COR-L47 (cell line): ENCODE measurements at places on chromosomes 5 and 9.

DNA sequence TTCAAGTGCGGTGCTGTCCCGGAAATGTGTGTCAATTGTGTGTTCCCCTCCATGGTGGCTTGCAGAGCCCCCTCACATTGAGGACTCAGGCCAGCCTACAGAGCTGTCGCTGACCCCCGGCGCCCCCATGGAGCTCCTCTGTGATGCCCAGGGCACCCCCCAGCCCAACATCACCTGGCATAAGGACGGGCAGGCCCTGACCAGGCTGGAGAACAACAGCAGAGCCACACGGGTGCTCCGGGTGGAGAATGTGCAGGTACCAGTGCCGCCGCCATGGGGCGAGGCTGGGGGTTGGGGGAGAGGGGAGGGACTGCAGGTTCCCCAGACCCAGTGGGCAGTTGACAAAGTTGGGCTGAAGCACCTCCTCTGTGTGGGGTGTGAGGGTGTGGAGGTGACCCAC, 50.4 kb upstream of the ASS1 start:
- DNase-seq: no peak

GRCh38 chr5:117475919-117476318, 901.3 kb upstream of the SEMA6A start:
- no peak for DNase-seq

DNA sequence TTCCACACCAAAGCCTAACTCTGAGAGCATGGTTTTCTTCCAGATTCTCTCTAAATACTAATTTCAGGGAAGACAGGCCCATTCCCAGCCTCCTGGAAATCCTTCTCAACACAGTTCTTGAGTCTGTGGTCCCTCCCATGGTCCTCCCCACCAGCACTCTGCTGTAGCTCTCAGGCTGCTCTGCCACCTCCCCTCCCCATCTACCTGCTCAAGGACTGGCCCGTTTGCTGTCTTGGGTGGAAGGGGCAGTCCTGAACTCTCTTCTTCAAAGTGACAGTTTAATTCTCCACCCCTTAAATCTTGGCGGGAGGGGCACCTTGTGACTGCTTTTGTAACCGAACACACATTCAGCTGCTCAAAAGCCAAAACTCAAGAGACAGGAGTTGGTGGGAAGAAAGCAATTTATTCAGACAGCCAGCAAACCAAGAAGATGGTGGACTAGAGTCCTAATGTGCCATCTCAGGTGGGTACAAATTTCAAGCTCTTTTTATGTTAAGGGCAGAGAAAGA, 7.6 kb upstream of the LCN15 start:
- no peak for DNase-seq

- no peak for DNase-seq
Measured at GRCh38 chr5:148966348-148966747, 96.5 kb downstream of the SH3TC2 start.

DNA sequence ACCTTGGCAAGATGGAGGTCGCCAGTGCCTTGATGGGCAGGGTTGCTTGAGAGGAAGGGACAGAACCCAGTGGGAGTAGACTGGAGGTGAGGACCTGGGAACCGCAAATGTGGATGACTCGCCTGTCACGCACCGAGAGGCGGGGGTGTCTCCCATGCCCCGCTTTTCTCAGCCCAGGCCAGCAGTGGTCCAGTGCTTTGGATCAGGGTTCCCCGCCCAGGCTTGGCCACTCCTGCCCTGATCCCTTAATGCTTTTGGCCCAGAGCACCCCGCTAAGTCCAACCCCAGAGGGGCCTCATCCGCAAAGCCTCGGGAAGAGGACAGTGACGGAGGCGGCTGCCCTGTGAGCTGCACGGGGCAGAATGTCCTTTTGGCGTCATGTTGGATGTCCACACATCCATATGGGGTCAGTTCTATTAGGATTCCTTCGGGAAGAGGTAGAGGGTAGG, 2.4 kb downstream of the MRPS2 start:
- no peak for DNase-seq

DNA sequence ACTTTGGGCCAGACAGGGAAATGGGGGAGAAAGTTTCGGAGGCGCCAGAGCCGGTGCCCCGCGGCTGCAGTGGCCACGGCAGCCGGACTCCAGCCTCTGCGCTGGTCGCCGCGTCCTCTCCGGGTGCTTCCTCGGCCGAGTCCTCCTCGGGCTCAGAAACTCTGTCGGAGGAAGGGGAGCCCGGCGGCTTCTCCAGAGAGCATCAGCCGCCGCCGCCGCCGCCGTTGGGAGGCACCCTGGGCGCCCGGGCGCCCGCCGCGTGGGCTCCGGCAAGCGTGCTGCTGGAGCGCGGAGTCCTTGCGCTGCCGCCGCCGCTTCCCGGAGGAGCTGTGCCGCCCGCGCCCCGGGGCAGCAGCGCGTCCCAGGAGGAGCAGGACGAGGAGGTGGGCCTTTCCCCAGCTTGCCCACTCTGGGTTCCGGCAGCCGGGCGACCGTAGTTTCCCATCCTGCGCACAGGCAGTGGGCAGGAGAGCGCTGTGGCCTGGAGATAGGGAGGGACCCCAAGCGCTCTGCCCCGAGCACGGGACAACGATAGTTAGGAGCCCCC, 516 bp downstream of the MAST4 start:
- peak; percentile 55 for DNase-seq

DNA sequence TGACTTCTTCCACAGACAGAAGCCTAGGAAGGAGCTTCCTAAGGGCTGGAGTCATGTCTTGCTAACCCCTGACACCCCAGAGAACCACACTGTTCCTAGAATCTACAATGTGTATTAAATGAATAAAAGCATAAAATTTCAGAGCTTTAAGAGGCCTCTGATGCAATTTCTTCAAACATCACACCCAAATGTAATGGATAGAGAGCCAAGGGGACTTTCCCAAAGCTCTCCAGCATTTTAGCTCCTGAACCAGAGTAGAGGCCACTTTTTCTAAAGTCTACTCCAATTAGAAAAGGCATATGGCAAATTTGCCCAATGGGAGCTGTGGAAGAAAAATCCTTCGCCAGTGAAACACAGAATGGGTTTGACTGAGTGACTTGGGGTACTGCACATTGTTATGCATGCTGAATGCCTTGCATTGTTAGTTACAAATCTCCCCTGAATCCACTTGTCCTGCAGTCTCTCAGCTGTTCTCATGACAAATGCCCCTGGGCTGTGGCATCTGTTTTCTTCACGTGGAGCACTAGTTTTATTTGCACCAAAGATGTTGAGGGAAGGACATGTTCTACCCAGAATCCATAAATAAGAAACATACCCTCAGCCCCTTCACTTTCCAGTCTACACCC, 334.0 kb downstream of the ASTN2 start:
- no peak for DNase-seq

DNA sequence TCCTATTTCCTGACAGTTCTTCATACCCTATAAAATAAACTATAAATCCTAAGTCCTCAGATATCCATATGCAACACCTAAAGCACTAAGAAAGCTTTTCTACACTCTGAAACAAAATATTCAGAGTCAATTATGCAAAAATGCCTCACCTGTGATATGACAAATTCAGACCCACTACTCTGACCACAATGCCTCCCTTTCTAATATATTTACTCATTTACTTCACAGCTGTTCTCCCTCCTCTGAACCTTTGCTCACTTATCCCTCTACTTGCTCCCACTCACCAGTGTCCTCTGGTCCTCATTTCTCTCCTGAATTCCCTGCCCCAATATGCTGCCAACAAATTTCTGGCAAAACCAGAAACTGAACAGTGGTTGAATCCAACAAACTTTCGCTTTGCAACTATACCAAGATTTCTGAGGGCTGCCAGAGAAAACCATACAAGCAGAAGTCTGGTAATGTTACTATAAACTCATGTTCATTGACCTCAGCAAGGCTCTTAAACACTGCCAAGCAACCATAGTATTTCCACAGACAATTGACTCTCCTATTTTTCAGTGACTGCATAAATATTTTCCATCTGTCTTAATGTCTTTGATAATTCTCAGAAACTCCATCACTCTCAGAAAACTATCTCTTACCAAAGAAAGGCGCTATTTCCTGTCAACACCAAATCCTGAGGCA, 7.1 kb downstream of the CCNH start:
- no peak for DNase-seq

GRCh38 chr5:134738963-134739661, 764 bp downstream of the CAMLG start:
- peak; percentile 37 for DNase-seq

GRCh38 chr9:22528485-22528884, 81.9 kb downstream of the DMRTA1 start:
- DNase-seq: peak; percentile 25
